ENCODE measurements at places on chromosomes 13 and 19.

DNA sequence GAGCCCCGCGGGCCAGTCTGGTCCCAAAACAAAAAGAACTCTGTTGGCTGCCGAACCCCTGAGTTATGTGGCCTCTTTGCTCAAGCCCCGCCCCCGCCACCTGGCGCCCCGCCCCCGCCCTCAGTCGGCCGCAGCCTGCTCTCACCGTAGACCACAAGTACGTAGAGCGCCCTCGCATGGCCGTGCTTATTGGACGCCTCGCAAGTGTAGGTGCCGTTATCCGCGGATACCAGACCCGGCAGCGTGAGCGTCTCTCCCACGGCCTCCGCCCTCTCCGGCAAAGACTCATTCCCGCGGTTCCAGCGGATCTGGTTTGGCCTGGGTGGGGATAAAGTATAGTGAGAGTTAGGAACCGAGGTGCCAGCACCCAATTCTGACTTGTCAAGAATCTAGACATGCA lies 5.5 kb upstream of the ZNF428 start:
- no peak for DNase-seq

GRCh38 chr19:15268192-15268927 lies 36.1 kb upstream of the EPHX3 start:
- DNase-seq: no peak

GRCh38 chr19:4559569-4559968 lies at the start of gene SEMA6B:
TSS of gene SEMA6B (minus strand) at chr19:4559684. CDS start at chr19:4558457, 1,227 bp downstream.
- DNase-seq: no peak

GRCh38 chr13:20156702-20157101 lies 4.2 kb downstream of the GJA3 start:
- DNase-seq: no peak

Measured in vagina (tissue), 2 donors.